ENCODE measurements at places on chromosomes 11 and 22.

DNA sequence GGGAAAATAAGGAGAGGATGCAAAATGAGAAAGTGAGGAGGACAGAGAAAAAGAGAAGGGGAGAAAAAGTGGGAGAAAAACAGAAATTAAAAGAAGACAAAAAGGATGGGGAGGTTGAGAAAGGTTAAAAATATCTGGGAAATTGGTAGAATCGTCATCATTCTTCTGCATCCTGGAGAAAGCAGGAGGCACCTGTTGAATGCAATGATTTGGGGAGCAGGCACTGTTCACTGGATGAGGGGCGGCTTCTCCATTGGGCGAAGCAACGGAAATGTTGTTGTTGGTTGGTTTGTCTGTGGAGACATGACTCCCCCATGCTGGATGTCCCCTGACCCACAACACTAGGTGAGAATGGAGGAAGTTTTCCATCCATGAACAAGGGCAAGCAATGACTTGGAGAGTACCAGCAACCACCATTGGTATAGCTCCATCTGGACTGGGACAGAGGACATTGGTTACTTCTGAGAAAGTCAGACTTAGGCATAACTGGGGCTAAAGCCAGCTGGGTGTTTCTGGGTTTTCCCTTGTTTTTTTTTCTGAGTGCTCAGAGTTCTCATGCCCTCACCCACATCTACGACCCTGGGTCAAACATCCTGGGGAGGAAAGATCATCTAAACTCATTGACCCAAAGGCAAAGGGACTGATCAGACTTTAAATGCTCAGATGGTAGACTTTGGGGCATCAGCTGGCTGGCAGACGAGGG is 11.9 kb upstream of the CD44 start:
- DNase-seq: no peak

DNA sequence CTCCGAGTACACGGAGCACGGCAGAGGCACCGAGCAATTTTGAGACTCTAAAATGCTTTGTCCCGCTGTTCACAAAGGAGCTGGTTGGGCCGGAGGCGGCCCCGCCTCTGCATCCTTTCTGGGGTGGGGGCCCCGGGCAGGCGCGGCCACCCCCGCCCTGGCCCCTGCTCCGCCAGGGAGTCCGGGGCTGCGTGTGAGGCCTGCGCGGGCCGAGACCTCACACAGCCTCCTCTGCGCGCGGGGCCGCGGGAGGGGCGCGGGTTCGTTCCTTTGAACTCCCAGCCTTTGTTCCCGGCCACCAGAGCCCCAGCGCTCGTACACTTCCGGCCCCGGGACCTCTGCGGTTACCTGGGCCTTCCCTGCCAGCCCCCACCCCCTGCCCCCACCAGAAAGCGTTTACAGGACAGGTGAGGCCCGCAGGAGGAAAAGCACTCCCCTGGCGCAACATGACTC is 1.6 kb downstream of the FGF19 start:
- DNase-seq: no peak

- peak; percentile 94 for DNase-seq
Measured at GRCh38 chr11:64284962-64285884, at the start of gene GPR137. GPR137 (plus strand) TSS chr11:64285848; CDS start chr11:64286525, 677 bp downstream.

DNA sequence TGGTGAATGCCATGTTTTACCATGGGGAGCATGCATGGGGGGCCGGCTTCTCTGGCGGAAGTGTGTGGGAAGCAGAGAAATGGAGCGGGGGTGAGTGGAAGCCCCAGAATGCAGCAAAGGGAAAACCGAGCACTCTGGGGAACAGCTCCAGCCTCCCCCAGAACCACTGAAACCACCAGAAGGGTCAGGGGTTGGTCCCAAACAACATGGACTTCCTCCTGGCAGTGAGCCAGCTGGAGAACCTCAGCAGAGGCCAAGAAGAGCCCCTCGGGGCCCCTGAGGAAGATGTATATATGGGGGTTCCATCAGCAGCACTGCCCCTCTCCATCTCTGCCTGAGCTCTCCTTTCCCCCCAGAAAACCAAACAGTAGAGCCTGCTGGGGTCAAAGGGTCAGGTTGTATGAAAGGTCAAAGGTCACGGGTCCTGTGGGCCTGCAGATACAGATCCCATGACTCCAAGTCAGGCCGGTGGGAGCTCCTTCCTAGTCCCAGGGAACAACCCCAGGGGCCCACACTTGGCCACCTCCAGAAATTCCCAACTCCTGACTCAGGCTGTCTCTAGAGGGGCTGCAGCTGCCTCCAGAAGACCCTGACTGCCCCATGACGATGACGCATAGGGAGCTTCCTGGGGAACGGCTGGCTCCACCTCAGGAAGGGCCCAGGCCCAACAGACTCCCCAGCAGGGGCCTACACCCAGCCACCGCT is 48.5 kb upstream of the TIMP3 start:
- DNase-seq: no peak

DNA sequence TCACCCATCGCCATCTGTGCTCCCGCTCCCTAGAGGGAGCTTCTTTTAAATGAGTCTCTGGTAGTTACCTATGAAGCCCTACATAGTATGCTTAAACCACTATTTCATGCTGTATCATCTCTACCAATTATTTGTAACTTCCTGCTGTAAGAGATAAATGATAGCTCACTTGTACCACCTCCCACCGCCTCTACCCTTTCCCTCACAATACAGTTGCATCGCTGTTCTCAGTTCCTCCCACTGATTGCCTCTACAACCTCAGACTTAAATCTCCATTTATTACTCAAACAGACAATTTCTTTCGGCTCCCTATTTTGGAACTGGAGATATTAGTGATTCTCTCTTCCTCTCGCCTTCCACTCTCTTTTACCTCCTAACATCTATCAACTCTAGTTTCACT is 222.9 kb upstream of the ZC3H12C start:
- DNase-seq: no peak

DNA sequence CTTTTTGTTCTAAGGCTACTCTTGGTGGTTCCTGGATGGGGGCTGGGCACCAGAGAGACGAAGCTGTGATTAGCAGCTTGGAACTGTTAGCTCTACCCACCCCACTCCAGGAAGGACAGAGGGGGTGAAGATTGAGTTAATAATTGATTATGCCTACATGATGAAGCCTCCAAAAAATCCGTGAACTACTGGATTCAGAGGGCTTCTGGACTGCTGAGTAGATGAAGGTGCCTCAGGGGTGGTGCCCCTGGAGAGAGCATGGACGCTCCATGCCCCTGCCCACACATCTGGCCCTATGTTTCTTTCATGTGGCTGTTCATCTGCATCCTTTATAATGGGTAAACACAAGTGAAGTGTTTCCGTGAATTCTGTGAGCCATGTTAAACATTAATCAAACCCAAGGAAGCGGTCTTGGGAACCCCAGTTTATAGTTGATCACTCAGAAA is 47.3 kb upstream of the CYP2D6 start:
- DNase-seq: no peak

GRCh38 chr11:3126207-3126865 is 38.8 kb downstream of the OSBPL5 start:
- no peak for DNase-seq

GRCh38 chr11:35838071-35838470 is 105.8 kb upstream of the LDLRAD3 start:
- no peak for DNase-seq

GRCh38 chr22:41234815-41235695 is 5.7 kb downstream of the CHADL start:
- DNase-seq: no peak

DNA sequence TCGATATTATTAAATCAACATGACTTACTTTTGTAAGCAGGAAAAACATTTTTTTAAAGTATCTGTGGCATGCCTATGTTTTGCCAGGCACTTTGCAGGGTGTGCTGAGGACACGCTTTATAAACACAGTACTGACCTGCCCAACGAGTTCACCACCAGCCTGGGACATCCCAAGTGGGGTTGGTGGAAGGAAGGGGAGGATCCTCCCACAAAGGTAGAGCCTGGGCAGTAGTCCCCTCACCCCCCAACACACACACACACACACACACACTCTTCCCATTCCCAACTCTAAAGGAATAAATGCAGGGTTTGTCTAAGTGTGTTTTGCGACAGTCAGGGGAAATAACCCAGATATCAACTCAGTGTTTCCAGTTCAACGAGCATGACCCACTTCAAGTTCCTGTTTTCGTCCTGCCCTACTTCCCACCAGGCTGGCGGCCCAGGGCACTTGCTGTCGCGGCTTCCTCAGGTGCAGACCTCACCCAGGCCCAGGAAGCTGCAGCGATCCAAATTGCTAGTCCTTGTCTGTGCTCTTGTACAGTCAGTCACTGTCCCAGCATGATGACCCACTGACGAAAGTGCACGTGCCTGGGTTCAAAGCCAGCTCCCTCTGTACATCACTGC is 3.1 kb downstream of the CERK start:
- DNase-seq: peak; percentile 84

DNA sequence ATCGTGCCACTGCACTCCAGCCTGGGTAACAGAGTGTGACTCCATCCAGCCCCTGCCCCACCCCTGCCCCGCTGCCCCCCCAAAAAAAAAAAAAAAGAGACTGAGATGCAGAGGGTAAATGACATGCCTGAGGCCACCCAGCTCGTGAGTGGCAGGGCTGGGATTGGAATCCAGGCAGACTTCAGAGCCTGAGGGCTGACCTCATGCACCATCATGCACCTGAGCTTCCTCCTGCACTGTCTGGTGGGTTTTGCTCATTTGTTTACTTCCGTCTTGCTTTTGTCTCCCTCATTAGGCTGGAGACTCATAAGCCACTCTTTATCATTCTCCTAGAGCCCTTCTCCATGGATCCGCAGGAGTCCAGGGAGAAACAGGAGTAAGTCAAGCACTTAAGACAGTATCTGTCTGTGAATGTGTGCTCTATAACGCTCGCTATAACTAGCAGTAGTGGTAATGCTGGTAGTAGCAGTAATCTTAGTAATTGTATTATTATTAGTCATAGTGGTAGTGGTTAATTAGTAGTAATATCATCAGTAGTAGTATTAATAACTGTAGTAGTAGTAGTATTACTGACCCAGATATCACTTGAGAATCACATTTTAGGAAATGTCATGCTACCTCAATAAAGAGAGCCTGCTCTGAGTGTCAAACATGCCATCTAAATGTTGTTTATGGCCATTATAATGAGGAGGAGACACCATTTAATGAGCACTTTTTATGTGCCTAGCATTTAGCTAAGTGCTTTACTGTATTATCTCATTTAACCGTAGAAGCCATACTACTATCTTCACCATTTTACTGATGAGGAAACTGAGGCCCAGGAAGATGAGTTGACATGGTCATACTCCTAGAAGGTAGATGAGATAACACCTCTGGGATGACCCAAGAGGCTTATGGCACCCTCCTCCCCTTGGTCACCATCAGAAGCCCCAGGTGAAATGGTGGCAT is 85.0 kb downstream of the NAT10 start:
- DNase-seq: peak; percentile 31

GRCh38 chr11:75033916-75034315 is 45.2 kb downstream of the NEU3 start:
- DNase-seq: no peak

DNA sequence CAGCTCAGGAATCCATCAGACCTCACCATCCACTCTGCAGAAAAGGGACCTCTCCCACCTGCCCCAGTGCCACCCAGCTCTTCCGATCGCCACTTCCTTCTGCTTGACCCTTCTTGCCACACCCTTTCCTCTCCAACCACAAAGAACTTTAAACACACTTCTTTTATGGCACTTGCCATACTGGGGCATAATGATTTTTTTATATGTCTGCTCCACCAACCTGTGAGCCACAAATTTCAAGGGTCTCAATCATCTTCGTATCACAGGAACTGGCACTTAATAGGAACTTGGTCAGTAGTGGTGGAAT is 11.7 kb upstream of the MYH9 start:
- DNase-seq: no peak

DNA sequence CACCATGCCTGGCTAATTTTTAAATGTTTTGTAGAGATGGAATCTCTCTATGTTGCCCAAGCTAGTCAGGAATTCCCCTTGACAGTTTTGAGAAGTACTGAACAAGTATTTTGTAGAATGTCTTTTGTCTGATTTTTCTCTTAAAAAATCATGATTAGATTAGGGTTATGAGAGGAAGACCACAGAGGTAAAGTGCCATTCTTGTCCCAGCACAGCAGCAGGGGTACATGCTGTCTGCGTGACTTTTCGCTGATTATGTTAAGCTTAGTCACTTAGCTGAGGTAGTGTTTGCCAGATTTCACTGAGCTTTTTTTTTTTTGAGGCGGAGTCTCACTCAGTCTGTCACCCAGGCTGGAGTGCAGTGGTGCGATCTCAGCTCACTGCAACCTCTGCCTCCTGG is 13.6 kb upstream of the NUP160 start:
- no peak for DNase-seq

DNA sequence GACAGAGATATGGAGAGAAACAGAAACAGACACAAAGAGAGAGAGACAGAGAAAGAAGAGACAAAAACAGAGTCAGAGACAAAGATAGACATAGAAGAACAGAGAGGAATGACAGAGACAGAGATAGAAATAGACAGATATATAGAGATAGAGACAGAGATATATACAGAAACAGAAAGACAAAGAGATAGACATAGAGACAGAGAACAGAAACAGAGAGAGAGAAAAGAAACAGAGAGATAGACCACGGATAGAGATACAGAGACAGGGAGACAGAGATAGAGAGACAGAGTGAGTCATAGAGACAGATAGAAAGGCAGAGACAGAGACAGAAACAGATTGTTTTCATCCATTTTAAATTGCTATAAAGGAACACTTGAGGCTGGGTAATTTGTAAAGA is 12.3 kb upstream of the MPEG1 start:
- no peak for DNase-seq

DNA sequence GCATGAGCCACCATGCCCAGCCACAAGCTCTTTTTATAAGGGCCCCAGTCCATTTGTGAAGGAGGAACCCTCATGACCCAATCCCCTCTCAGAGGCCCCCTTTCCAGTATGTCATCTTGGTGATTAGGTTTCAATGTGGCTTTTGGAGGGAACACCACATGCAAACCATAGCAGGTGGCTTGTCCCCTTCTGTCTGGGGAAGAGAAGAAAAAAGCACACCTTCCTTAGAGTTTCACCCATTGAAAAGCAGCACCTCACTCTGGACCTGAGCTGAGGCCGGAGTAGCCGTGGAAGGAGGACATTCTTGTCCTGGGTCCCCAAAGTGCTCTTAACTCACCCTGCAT is 25.4 kb downstream of the NEAT1 start:
- DNase-seq: no peak

DNA sequence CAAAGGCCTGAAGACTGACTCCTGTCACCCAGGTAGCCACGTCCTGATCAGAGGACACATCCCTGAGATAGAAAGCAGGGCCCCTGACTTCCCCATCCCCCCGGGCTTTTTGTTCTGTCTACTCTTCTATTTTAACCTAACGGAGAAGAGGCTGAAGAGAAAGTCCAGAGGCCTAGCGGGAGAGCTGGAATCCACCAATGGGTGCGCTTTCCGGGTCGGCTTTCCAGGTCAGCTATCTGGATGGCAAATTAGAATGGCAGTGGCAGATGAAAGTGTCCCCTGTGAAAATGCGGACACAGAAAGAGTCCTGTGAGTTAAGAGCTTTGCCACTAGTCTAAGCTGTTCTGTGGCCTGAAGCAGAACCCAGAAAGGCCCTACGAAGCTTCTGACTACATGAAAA is 13.1 kb upstream of the SERPING1 start:
- no peak for DNase-seq

All from germinal center (tissue), 1 donor.